ENCODE measurements at places on chromosomes 1 and 21.

DNA sequence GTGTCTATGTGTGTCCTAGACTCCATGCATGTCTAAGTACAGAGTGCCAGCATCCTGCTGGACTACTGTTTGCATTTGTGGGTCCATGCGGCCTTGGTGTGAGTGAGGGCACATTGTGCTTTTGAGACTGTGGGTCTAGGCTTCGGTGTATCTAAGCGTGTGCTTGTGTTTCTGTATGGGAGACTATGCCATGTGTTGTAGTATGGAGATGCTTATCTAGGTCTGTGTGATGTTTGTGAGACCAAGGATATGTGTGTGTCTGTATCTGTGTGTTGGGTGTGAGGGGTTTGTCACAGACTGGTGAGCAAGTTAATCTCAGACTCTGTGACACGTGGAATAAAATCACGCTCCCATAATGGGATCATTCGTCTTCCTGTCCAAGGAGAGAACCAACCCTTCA lies 14.5 kb downstream of the AHDC1 start:
- DNase-seq: no peak

DNA sequence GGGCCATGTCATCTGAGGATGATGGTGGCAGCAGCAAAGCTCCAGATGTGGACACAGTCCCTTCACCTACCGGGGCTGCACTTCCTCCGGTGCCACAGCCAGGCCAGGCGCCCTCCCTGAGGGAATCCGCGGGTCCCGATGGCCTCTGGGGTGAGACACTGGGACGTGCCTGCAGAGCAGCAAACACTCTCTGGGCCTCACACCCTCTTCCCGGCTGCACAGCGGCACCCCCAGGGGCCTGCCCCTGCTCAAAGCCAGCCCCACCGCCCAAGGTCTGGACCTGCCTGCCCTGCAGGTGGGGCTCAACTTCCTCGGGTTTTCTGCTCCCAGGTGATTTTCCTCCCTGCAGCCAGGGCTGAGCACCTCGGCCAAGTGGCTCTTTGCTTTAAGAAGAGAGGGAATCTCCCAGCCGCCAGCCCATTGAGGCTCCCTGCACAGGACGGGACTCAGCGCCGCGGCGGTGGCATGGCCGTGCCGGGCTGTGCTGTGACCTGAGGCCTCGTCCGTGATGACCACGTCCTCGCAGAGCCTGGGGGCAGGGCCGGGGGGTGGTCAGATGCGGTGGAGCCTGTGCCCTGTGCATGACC lies 21.3 kb upstream of the COL18A1 start:
- no peak for DNase-seq

DNA sequence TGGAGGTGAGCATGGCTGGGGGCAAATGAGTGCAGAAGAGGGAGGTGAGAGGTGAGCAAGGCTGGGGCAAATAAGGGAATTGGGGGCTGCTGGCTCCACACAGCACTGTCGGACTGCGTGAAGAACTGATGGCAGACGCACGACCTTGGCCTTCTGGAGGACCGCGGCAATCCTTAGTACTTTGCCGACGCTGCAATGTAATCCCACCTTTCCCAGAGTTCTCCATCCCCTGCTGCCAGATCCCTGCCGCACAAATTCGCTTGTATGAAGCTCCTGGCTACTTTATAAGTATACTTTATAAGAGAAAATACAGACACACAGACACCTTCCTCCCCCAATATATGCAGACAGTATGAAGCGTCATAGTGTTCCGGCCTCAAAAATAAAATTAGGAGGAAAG lies 472.4 kb downstream of the SMYD3 start:
- no peak for DNase-seq

GRCh38 chr1:19676438-19676922 lies 11.8 kb downstream of the HTR6 start:
- DNase-seq: no peak

DNA sequence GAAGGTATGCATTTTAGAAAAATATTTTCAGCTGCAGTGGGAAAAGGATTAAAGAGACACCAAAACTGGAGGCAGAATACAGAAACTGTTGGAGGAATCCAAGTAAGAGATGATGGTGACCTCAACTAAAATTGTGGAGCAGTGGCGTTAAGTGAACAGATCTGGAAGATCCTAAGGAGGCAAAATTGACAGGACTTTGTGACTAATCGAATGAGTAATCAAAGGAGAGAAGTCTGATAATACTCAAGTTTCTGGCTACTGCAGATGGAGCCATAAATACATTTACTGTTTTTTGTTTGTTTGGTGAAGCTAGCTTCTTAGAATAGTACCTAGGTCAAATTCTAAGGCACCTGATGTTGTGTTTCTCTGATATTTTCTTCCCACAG lies 3.1 kb downstream of the CTBS start:
- no peak for DNase-seq

GRCh38 chr1:194044892-194045291 lies 858.5 kb upstream of the B3GALT2 start:
- no peak for DNase-seq

- no peak for DNase-seq
These were observed 203.0 kb downstream of the TOMM20 start for GRCh38 chr1:234925440-234926263.

DNA sequence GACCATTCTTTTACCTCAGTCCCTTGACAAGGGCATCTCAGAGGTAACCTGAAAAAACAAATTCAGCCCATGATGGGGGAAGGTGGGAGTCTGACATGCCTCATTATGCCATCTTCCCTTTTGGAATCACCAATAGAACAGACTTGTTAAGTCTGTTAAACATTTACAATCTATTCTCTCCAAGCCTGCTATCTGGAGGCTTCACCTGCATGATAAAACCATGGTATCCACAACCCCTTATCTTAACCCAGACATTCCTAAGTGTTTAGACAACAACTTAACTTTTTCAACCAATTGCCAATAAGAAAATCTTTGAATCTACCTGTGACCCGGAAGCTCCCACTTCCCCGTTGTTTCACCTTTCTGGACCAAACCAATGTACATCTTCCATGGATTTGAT lies 233.0 kb upstream of the CACYBP start:
- DNase-seq: no peak

- DNase-seq: no peak
These were observed 47.7 kb downstream of the NOS1AP start for GRCh38 chr1:162117039-162117774.

GRCh38 chr1:217989510-217989909 lies 295.6 kb upstream of the RRP15 start:
- DNase-seq: no peak

GRCh38 chr1:3653286-3653618 lies 936 bp downstream of the TP73 start:
- no peak for DNase-seq

GRCh38 chr1:109218516-109218915 lies 4.8 kb downstream of the SARS1 start:
- DNase-seq: no peak

- DNase-seq: no peak
These were observed 16.6 kb downstream of the TMCC2 start for GRCh38 chr1:205244384-205244783.

DNA sequence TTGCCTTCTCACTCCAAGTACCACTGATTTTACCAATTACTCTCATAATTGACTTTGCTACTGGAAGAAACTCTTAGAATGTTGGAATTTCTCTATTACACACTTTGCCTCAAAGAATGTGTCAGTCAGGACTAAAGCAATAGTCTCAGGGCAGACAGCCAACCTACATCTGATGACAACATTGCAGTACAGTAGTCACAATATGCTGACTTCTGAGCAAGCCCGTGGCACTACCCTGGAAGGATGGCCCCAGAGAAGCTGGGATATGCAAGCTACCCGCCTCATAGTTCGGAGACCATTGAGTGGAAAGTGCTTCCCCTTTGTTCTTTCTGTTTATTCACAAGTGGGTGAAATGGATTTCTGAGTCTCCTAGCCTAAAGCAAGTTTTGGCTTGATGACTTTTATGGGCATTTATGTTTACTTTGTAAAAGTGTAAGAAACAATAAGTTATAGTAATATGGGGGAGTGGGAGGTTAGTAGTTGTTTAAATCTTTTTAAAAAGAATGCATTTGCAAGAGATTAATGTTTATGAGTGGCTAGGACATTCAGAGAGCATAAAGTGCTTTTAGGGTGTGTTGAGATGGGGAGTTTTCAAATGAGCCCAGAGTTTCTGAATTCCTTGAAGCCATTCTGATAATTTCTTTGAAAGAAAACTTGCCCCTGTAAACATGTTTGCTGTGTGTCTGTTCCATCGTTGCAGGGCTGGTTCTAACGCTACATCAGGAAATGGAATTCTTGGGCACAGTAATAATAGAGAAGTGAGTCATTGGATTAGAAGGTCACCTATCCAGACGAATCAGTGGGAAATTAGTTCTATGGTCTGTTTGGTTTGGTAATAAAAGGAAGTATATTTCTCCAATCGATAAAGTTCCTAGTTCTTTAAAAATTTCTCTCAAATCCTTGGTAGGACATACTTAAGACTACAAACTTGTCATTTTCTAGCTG lies 63.8 kb downstream of the LMO4 start:
- DNase-seq: no peak

- DNase-seq: no peak
These were observed 60.7 kb upstream of the SELENON start for GRCh38 chr1:25739341-25739740.

DNA sequence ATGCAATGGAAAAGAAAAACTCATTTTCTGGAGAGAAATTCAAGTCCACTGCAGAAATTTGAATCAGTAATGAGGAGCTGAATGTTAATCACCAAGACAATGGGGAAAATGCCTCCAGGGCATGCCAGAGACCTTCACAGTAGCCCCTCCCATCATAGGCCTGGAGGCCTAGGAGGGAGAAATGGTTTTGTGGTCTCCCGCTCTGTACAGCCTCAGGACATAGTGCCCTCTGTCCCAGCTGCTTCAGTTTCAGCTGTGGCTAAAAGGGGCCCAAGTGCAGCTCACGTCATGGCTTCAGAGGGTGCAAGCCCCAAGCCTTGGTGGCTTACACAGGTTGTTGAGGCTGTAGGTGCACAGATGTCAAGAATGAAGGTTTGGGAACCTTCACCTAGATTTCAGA lies 223.0 kb downstream of the GRIK1 start:
- no peak for DNase-seq

GRCh38 chr1:224785622-224786021 lies 143.9 kb upstream of the DNAH14 start:
- DNase-seq: no peak

DNA sequence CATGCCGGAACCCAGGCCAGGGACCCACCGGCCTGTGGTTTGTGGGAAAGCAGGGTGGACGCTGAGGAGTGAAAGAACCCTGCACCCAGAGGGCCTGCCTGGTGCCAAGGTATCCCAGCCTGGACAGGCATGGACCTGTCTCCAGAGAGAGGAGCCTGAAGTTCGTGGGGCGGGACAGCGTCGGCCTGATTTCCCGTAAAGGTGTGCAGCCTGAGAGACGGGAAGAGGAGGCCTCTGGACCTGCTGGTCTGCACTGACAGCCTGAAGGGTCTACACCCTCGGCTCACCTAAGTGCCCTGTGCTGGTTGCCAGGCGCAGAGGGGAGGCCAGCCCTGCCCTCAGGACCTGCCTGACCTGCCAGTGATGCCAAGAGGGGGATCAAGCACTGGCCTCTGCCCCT lies 18.5 kb downstream of the CSF1 start:
- no peak for DNase-seq

GRCh38 chr1:201072149-201072548 lies 40.1 kb downstream of the CACNA1S start:
- no peak for DNase-seq

GRCh38 chr1:26164861-26165842 lies 3.6 kb downstream of the C1orf232 start:
- DNase-seq: no peak

DNA sequence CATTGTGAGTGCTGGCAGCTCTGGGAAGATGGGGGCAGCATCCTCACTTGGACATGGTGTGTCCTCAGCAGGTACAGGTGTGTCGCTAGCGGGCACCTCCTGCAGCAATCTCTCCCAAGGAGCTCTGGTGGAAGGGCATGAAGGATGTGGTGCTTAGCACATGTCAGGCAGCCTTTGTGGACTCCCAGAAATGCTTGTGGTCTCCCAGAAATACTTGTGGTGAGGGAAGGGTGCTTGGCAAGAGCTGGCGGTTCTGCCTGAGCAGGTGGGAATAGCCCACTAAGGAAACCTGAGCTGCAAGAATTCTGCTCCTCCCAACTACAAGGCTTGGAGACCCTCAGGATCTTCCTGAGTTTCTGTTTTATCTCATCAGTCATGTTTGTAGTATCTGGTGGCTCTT lies 371.6 kb downstream of the PRDM2 start:
- no peak for DNase-seq

- no peak for DNase-seq
These were observed 65.2 kb downstream of the CNST start for GRCh38 chr1:246631426-246631825.

- no peak for DNase-seq
These were observed 49.8 kb upstream of the SCAF4 start for GRCh38 chr21:31781737-31782136.

- no peak for DNase-seq
These were observed 8.3 kb upstream of the EPS8L3 start for GRCh38 chr1:109771712-109772657.

DNA sequence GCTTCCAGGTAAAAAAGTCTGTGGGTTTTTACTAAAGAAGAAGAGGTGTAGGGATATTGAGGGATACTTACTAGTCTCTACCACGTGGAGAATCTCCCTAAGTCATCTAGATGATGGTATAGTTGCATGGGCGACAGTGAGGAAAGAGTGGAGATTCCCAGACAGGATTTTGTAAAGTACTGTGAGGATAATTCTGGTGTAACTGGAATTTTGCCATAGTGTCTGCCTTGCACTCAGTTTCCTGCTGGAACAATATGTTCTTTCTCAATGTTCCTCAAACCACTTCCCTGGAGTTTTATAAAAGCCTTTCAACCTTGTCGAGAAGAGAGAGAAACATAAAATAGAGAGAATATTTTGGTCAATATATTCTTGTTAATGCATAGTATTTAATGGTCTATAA lies 95.1 kb upstream of the WLS start:
- no peak for DNase-seq

GRCh38 chr1:12157366-12158231 lies 9.2 kb upstream of the TNFRSF1B start:
- no peak for DNase-seq

- no peak for DNase-seq
These were observed 22.9 kb upstream of the DISC1 start for GRCh38 chr1:231603598-231604275.

GRCh38 chr1:23384312-23385058 lies 14.8 kb upstream of the ZNF436 start:
- DNase-seq: no peak

DNA sequence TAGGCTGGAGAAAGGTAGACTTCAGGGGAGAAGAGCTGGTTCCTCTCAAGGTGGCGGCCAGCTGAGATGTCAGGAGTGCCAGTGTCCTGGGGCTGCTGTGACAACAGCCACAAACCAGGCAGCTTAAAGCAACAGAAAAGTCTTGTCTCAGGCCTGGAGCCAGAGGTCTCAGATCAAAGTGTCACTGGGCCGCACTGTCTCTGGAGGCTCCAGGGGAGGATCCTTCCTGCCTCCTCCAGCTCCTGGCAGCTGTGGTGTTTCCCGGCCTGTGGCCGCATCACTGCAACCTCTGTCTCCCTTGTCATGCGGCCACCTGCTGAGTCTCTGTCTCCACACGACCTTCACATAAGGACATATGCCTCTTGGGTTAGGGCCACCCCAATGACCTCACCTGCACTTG lies 24.4 kb upstream of the TSPEAR start:
- DNase-seq: no peak

GRCh38 chr1:222606757-222607156 lies 11.1 kb upstream of the MIA3 start:
- DNase-seq: no peak

GRCh38 chr1:83996621-83997020 lies 2.3 kb downstream of the TTLL7 start:
- DNase-seq: no peak
